ENCODE measurements at places on chromosomes 3 and 15.

GRCh38 chr15:100163961-100164360, 177.8 kb downstream of the ADAMTS17 start:
- DNase-seq: no peak

- no peak for DNase-seq
Measured at GRCh38 chr3:100440895-100441294, 39.6 kb downstream of the LNP1 start.

- DNase-seq: no peak
Measured at GRCh38 chr3:105436687-105437086, 70.0 kb downstream of the ALCAM start.

GRCh38 chr3:50231581-50231980, 4.4 kb upstream of the GNAI2 start:
- no peak for DNase-seq

GRCh38 chr3:146646261-146646660, 41.1 kb upstream of the PLSCR5 start:
- DNase-seq: no peak

DNA sequence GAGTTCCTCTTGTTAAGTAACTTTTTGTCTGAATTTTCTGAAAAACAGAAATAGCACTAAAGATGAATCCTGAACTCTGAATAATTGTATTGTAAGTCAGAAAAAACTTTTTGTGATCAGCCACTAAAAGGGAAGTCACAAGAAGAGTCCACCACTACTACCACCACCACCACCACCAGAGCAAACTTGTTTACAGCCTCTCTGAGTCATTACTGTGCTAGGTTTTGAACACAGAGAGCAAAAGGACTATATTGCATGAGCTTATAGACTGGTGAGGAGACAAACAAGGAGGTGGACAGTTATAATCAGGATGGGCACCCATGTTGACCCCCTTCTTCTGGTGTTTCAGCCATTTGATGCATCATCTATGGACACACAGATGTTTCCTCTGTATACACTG, 141.7 kb downstream of the IL5RA start:
- no peak for DNase-seq

GRCh38 chr15:69758810-69759790, 306.5 kb downstream of the RPLP1 start:
- DNase-seq: no peak
